ENCODE measurements at places on chromosomes 13 and 19.

GRCh38 chr13:50798923-50799322, 44.6 kb downstream of the DLEU7 start:
- DNase-seq, result no peak

- no peak for DNase-seq
Measured at GRCh38 chr19:41699231-41699967, 9.0 kb upstream of the CEACAM5 start.

GRCh38 chr13:100051070-100051469, 37.8 kb upstream of the PCCA start:
- DNase-seq, result no peak

DNA sequence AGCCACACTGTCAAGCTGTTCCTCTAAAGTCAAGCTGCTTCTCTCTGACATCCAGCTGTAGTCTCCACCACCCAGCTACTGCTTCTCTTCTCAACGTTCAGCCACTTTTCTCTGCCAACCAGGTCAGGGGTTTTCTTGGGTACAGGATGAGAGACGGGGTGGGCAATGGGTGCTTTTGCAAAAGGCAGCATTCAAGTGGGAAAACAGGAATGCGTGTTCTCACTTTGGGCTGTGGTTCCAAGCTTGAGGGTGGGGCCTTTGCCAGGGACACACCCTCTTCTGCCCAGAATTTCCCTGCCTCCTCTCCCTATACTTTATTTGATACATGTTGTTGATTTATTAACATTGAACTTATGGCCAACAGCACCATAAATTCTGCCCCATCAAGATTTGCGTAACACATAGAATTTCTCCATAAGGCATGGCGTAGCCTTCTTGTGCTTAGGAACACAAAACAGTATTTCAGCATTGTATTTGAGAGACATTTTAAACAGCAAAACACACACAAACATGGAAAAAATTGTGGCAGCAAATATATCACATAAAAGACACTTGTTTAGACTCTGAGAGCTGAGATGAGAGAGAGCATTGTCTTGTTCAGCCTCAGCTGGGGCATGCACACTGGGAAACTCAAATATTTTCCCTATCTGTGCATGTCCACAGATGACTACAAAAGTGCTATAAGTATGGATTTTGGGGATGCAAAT, 392.8 kb downstream of the SLITRK6 start:
- no peak for DNase-seq

DNA sequence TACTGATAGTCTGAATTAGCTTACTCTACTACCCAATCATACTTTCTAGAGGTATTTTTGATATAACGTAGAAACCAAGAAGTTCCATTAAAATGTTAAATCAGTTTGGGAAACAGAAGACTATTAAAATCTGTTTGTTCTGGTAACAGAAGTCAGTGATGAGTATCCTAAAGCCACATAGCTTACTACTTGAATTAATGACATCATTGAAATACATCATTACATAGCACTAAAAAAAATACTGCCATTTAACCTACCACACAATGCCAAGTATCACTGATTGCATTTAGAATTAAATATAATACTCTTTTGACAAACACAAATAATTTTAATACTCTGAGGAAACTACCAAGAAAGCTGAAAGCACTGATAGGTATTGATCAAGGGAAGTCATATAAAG, 5.4 kb downstream of the MRPS31 start:
- no peak for DNase-seq

DNA sequence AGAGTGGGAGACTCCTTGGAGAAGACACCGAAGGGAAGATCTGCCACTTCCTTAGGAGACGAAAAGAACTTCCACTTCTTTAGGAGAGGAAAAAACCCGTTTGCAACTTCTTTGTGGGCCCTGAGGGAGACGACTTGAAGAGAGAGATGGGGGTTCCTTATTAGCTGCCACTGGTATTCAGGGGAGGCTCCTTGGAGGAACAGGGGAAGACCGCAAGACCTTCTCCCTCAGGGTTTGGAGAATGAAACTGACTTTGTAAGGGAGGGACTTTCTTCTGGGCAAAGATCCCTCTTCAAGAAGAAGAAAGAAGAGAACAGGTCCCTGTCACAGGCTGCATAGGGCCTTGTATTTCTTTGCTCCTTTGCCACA, 416 bp downstream of the BCKDHA start:
- DNase-seq, result no peak

DNA sequence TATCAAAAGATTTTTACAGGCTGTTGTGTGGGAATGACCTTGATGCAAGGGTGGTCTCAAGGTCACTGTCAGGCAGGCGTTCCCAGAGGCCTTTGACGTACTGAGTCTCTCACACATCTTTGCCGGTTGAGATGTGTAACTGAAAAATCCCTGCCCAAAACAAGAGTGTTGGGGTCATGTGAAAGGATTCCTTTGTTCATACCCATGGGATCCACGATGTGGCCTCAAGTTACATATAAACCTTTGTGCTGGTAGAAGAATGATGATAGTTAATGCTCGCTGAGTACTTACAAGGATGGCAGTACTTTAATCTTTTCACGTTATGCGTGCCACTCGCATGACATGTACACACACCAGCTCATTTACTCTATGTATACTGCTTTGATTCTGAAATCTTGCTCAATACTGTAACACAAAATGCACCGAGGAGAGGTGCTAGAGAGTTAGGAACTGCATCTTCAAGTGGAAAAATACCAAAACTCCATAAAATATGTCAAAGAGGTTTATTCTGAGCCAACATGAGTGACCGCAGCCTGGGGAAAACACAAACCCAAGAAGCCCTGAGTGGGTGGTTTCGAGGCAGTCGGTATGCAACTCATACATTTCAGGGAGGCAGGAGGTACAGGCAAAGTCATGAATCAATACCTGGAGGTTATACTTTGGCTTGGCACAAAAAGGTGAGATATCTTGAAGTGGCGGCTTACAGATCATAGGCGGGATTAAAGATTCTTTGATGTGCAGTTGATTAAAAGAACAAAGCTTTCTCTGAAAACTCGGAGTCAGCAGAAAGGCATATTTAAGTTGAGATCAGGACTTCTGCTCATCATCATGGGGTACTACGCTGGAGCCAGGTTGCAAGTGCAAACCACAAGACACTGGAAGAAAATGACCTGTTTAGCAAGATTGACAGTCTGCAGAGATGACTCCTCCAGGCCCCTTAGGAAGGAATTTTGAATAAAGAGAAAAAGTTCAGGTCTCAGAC, 87.4 kb upstream of the ARHGEF7 start:
- no peak for DNase-seq

DNA sequence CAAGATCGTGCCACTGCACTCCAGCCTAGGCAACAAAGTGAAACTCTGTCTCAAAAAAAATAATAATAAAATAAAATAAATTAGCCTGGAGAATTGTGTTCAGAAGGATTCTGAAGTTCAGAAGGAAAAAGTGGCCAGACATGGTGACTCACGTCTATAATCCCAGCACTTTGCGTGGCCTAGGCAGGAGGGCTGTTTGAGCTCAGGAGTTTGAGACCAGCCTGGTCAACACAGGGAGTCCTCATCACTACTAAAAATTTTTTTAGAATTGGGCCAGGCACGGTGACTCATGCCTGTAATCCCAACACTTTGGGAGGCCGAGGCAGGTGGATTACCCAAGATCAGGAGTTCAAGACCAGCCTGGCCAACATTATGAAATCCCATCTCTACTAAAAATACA, 6.0 kb downstream of the RDH8 start:
- no peak for DNase-seq

All from HuH-7.5 (cell line).